ENCODE measurements at places on chromosomes 7 and 10.

GRCh38 chr7:70589590-70589989, 542.4 kb upstream of the GALNT17 start:
- DNase-seq, result no peak

DNA sequence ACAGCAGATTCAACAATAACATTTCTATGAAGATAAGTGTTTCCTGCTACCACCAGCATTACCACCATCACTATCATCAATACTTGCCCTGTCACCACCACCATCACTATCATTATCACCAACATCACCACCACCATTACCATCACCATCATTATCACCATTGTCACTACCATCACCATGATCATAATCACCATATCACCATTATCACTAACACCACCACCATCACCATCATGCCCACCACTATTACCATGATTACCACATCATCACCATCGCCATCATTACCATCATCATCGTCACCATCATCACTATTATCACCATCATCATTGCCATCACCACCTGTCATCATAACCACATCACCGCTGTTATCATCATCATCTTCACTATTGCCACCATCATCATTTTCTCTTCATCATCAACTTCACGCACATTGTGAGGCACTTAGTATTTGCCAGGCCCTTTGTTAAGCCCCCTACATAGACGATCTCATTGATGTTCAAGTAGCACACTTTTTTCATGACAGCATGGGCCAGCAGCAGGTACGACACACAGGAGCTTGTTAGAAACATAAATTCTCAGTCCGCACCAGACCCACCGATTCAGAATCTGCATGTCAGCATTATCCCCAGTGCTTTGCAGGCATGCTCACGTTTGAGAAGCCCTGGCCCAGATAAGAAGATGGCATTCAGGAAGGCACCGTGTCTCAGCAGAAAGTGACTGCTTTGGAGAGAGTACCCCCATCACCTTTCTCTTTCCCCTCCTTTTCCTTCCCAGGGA, 161.1 kb downstream of the ADAM12 start:
- DNase-seq, result no peak

- no peak for DNase-seq
These were observed 148.2 kb downstream of the RAPGEF5 start for GRCh38 chr7:22208799-22209198.

GRCh38 chr10:132169031-132169765, 17.6 kb upstream of the DPYSL4 start:
- DNase-seq, result no peak

- no peak for DNase-seq
These were observed 46.7 kb downstream of the TMEM270 start for GRCh38 chr7:73907554-73908122.

DNA sequence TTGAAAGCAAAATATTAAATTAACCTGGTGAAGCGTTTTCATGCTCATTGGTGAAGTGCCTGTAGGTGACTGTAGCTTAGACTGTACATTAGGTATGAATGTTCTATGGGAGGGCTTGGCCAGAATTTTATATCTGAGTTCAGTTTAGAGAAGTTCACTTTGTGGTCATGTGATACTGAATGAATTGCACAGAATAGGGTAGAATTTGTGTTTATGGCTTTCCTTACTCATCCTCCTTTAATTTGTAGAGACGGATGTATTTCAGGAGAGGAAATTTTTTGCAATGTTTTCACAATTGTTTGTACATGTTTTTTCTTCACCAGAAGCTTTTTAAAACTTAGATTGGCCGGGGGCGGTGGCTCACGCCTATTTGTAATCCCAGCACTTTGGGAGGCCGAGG, 32.3 kb downstream of the REEP3 start:
- DNase-seq, result peak; percentile 48

GRCh38 chr7:130410868-130411541, 29.8 kb downstream of the CEP41 start:
- DNase-seq, result no peak

GRCh38 chr7:104890216-104890615, 123.8 kb upstream of the KMT2E start:
- DNase-seq, result no peak

- no peak for DNase-seq
These were observed 88.3 kb downstream of the PDE1C start for GRCh38 chr7:31981874-31982390.

- no peak for DNase-seq
These were observed 185.5 kb downstream of the CAMK1D start for GRCh38 chr10:12534824-12535223.

GRCh38 chr7:99422186-99422585, 13.4 kb downstream of the BUD31 start:
- no peak for DNase-seq

- no peak for DNase-seq
These were observed 27.8 kb downstream of the STN1 start for GRCh38 chr10:103890194-103890658.

- no peak for DNase-seq
These were observed 369 bp upstream of the SCIN start for GRCh38 chr7:12570168-12570533.

DNA sequence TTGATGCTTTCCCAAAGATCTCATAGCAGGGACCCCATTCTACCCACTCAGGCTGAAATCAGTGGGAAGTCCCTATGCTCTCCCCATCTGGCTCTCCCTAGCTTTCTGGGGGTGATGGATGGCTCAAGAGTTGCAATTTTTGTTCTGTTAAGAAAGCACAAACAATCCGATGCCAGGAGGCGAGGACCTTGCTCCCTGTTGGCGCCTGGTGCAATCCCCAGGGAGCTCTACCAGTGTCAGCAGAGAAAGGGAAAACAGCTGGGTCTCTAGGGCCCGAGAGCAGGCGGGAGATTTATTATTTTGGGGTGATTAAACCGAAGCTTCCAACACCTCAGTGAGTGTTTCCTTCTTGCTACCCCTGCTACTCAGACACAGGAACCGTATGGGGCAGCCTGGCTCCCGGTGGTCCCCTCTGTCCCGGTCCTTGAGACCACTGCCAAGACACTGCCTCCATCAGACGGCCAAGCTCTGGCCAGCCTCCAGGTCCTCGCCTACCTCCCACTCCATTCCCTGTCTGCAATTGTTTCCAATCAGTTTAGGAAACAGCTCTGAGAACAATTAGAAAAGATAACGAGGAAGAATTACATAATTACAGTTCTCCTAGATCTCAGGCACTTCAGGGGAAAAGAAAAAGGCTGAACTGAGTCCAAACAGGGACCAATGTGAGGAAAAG, 147.9 kb downstream of the PLXNA4 start:
- no peak for DNase-seq

DNA sequence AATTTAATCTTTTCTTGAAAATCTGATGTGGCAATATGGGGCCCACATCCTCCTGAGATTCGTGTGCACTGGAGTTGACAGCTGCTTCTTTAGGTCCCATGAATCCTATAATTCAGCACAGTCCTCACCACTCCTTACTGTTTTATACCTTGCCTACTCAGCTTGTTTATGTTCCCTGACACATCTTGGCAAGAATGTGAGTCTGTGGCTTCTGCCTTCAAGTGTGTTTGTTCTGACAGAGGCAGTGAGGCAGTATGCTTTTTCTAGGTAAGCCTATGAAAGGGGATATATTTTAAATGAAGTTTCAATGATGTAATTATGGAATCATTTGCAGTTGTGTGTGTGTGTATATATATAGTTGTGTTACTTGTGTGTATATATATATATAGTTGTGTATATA, 106.4 kb downstream of the AMPH start:
- DNase-seq, result peak; percentile 17

DNA sequence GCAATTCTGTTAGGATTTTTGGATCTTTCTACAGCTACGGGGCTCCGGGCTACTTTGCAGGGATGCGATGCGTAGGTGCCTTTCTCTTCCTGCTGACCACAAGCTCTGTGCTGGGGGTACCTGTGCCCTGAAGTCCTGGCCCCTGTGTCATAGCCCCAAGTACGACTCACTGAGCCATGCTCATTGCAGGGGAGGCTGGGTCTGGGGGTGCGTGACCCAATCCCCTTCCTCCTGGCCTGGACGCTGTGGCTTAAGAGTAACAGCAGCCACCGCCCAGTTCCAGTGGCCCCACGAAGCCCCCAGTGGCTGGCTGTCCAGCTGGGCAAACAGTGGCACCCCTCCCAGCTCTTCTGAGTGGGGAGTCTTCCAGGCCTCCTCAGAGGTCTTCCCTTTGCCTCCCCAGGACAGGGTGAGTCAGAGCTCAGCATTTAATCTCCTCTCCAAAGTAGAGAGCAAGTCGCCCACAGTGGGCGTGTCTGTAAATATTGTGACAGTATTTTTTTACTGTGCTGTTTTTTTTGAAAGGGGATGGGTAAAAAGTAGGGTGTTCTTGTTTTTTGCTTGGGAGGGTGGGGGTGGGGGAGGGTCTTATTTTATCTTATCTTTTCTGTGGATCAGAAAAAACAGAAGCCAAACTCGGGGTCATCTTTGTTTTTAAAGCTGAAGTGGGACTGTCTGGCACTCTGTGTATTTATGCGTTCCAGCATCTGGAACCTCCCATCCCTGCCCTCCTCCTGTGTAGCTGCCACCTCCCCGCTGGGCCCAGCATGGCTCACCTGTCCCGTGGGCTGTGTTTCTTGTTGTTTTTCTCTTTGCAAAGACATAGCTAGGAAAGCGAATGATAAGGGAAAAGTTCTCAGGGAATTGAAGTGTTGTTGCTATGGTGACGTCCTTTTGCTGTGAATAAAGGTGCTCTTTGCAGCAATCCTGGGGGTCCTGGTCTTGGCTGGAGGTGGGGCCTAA, 8.2 kb downstream of the LFNG start:
- peak; percentile 60 for DNase-seq

DNA sequence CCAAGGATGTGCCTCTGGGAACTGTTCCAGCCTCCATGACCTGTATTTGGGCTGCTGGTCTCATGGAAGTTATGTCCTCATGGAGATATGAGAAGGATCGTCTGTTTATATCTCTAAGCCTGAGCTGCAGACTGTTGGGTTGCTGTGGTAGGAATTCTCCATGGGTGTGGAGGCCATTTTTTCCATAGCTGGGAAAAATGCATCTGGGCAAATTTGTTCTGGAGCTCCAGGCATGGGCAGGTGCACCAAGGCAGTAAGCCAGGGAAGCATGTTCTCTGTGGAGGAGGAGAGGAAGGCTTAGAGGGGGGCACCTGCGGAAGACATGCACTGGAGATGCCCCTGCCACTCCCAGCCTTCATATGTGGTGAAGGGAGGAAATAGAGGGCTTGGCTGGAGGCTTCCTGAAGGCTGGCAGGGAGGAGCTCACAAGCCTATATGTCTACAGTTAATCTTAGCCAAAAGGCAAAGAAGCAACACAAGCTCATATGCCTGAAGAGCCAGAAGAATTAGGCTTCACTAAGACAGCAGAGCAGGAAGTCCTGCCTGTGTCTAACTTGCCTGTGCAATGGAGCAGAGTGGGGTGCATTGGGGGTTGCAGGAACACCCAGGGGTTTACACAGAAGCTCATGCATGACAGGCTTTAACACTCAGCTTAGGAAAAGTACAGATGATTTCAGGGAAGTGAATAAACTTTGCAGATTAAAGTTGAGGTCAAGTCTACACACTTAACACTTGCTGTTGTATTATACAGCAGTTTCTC, 35.1 kb upstream of the CXCL12 start:
- no peak for DNase-seq

- DNase-seq, result no peak
These were observed 37.7 kb upstream of the ZNF32 start for GRCh38 chr10:43686414-43686813.

- DNase-seq, result no peak
These were observed 285.8 kb upstream of the COBL start for GRCh38 chr7:51602376-51602775.

DNA sequence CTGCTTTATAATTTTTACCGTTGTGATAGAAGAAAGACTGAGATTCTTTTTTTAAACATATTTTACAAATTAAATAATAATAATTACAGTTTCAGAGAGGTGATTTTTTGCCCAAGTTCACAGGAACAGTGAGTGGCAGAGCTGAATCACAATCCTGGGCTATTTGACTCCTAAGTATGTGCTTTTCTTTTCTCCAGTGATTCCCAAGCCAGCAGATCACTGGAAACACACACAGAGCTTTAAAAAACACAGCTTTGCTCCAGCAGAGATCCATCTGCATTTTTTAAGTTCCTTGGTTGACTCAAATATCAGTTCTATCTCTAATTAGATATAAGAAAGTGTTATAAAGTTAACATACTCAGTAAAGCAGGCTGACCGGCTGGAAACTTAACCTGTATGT, 69.0 kb downstream of the AHR start:
- DNase-seq, result peak; percentile 23

GRCh38 chr10:33257439-33258080, 76.9 kb downstream of the NRP1 start:
- DNase-seq, result no peak

DNA sequence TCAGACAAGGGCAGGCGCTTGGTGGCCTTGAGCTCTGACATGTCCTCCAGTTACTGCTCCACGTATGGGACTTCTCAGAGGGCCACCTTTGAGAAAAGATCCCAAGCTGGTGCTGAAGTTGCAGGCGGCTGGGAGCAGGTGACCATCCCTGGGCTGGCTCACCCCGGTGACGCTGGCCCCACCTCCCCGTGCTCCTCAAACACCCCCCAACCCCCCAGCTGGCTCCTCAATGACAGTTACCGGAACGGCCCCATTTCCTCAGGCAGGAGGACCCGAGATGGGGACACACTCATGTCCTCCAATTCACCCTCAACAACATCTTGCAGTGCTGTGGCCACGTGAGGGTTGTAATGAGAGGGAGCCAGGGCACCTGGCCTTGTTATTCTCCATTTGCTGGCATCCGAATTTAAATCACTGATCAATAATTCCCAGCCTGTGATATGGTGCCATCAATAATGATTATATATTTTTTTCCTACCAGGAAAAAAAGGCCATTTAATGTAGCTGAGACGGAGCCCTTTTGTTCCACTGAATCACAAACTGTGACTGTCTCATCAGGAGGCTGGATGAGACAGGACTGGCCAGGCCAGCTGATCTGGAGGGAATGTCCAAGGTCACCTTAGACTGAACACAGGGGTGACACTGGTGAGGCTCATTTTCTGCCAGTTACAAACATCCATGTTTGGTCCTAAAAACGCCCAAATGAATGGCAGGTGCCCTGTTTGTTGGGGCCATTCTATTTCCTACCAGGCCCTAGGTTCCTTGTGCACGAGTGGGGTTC, 64.5 kb downstream of the CHST15 start:
- no peak for DNase-seq

- peak; percentile 67 for DNase-seq
These were observed 13.3 kb upstream of the ACSL5 start for GRCh38 chr10:112360308-112361270.

- no peak for DNase-seq
These were observed 89.3 kb upstream of the PITRM1 start for GRCh38 chr10:3261921-3262320.

- DNase-seq, result no peak
These were observed 173.3 kb upstream of the AGK start for GRCh38 chr7:141377906-141378305.

DNA sequence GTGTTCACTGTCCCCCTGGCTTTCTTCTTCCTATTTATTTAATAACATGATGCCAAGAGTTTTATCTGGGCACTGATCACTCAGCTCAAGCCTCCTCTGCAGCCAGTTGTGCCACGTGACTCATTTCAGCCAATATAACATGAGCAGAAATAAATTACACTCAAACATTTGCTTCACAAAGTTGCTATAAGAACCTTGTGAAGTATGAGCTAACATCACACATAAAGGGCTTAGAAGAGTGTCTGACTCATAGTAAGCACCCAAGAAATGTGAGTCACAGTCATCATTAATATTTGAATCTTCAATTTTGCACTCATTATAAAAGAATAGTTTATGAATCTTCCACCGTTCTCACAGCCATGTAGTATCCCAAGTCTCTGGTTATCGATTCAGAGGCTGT, 414.6 kb upstream of the NPVF start:
- DNase-seq, result no peak

- DNase-seq, result no peak
These were observed 18.2 kb upstream of the CDH23 start for GRCh38 chr10:71378336-71379117.

Measured in AG10803 (cell line).